CMK (cell line): ENCODE measurements at places on chromosomes 1 and 21.

- DNase-seq, result no peak
These were observed 53.0 kb upstream of the DESI2 start for GRCh38 chr1:244599937-244600350.

- peak; percentile 62 for DNase-seq
These were observed 5.5 kb downstream of the AZIN2 start for GRCh38 chr1:33086384-33086850.

DNA sequence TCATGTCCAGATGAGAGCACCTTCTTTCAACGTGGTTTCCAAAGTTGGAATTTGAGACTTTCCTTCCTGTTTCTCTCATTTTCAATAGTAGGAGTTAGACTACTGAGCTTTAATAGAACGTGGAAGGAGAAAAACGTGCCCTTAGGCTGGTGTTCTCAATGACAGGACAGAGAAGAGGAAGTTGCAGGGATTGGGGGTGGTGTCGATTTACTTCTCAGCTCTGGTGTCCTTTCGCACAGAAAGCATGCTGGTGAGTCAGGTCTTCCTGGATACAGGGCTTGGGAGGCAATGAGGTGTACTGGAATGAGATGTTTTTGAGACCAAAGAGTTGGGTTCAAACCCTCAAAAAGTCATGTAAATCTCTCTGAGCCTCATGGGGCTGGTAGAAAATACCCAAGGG lies 67.1 kb downstream of the HIVEP3 start:
- DNase-seq, result no peak

GRCh38 chr1:33946836-33947235 lies 83.0 kb downstream of the HMGB4 start:
- DNase-seq, result no peak

GRCh38 chr1:204723131-204723787 lies 37.7 kb upstream of the LRRN2 start:
- DNase-seq, result no peak

- DNase-seq, result no peak
These were observed 26.9 kb upstream of the EXOSC10 start for GRCh38 chr1:11126569-11126968.

- DNase-seq, result no peak
These were observed 85.1 kb downstream of the NPHS2 start for GRCh38 chr1:179490611-179491010.

GRCh38 chr1:224623310-224623714 lies 7.2 kb downstream of the CNIH3 start:
- no peak for DNase-seq

DNA sequence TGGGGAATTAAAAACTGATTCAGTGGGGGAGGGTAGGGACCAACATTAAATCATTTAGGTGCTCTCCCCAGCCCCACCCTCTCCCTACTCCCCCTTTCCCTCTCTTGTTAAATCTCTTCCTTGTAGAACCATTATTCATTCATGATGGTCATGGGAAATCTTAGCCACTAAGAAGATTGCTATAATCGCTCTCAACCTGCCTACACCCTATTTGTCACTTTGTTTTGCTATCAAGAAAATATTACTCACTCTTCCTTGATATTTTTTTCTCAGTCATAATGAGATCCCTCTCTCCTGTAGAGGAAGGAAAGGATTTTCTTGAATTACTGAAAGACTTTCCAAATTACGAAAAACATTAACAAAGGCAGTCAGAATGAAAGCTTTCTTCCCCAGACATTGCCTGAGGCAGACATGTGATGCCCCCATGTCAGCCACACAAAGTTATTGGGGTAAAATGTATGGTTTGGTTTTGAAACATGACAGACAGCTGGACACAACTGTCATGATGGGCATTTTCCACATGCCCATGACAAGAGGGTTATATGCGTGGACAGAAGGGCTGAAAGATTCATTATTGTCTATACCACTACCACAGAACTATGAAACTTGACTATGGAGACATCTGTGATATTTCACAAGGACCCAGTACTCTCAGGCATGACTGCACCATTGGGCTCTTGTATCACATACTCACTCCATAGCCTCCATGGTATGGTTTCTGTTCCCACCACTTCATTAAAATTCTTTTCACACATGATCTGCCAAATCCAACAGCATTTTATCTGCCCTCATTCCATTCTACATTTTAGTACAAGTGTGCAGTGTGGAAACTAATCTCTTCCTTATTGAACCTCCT lies 420.1 kb downstream of the DISC1 start:
- DNase-seq, result no peak

DNA sequence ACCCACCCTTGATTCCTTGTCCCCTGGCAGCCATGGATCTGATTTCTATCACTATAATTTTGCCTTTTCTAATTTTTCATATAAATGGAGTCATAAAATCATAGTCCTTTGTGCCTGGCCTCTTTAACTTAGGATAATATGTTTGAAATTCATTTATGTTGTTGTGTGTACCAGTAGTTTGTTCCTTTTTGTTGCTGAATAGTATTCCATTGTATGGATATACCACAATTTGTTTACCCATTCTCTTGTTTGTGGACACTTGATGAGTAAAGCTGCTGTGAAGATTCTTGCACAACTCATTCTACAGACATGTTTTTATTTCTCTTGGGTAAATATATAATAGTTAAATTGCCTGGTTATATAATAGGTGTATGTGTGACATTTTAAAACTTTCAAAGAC lies 22.7 kb upstream of the GJA8 start:
- DNase-seq, result no peak

GRCh38 chr1:46247436-46248121 lies at the start of gene RAD54L:
Gene RAD54L (plus strand): TSS chr1:46247763. CDS start chr1:46248406, 643 bp downstream.
- DNase-seq, result peak; percentile 99

DNA sequence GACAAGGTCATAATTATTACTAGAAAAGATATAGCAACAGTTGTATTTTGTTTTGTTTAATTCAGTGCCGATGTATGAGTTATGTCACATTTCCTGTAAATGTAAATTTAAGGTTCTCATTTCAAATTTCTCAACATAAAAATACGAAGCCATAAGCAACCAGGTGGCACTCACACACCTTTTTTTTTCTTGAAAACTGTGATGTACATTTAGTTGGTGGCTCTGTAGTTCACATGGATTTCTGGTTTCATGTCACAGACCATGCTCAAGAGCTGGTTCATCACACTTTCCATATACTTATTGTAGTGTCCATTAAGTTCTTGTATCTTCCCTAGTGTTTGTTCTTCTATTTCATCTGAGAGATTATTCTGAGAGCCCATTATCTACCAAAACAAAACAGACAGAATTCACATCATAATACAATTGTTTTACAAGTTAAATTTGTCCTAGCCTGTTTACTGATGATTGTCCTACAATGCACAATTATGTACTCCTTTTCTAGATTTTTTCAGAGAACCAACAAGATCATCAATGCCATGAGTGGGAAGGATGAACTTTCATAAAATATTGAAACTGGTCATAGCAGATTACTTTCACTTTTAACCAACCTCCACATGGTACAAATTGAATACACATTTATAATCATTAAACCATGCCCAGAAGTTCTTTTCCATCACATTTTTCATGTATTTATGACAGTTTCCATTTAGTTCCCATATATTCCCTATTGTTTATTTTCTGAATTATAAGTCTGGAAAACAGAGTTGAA lies 17.1 kb downstream of the ATP6V1G3 start:
- no peak for DNase-seq

GRCh38 chr1:221605569-221605968 lies 136.3 kb downstream of the DUSP10 start:
- no peak for DNase-seq

DNA sequence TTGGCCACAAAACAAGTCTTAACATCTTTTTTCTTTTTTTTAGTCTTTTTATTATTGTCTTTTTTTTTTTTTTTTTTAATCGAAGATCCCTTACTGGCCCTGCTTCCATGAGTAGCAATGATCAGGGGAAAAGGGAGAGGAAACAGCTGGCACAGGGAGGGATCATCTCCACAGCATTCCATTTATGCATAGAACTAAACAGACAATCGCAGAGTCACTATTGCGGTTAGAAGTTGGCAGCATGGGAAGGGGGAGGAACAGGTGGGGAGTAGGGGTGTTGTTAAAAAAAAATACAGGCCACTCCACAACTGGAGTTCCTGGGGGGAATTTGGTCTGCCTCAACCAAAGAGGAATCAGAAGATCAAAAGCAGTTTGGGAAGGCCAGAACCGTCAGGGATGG lies 55.4 kb downstream of the C1orf185 start:
- no peak for DNase-seq

GRCh38 chr1:246959944-246960693 lies 28.4 kb upstream of the AHCTF1 start:
- DNase-seq, result peak; percentile 9

DNA sequence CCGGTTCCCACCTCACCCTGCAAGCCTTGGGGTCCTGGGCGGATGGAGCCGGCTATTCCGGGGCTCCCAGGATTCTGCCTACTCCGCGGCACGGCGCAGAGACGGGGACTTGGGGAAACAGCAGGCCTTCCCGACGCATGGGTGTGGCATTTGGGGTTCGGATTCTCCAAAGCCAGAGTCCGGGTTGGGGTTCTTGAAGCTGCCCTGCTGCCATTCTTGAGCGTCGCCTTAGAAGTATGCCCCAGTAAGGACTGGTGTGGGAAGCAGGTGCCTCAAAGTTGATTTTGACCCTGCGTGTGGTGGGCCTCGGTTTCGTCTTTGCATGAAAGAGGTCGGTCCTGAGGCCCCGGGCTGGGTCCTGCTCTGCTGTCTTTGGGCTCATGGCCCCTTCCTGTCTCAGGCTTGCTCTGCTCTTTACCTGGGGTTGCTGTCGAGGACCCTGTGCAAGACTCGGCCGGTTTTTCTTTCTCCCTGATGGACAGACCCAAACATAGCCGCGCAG lies 696 bp downstream of the GUK1 start:
- DNase-seq, result no peak

DNA sequence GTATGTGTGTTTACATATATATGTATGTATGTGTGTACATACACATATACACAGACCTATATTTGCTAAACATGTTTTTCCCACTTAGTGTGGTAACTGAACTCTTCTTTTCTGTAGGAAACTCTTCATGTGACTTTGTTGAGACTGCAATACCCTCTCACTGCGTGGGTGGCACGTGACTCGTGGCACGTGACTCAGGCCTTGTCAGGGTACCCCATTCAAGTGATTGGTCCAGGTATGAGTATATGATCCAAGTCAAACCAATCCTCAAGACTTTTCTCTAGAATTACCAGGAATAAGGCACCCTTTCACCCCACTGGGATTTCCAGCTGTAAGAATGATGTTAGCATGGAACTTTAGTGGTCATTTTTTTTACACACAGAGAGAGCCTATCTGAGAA lies 149.2 kb upstream of the KCNK2 start:
- DNase-seq, result no peak

DNA sequence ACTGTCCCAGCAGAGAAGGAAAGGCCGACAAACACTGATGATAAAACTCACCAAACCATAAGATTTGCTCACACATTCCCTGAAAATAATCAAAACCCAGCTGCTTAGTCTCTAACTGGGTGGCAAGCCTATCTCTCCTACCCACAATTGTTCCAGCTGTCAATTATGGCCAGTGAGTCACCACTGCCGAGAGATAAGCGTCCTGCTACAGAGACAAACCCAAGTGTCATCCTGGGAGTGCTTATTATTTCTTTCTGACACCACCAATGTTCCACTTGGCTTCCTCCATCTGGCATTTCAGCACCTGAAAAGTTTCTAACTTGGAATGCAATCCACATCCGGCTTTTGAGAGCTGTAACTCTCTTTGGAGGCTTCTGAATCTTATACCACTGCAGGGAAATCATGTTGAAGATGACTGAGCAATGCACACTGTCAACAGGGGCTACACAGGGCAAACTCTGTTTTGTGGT lies 51.5 kb upstream of the VAV3 start:
- DNase-seq, result peak; percentile 86
